ENCODE measurements at places on chromosomes 4 and X. TPM values are rescaled to one million over a fixed set of nuclear protein-coding genes. Genes with fewer than 3 reads are reported as not detected.

DNA sequence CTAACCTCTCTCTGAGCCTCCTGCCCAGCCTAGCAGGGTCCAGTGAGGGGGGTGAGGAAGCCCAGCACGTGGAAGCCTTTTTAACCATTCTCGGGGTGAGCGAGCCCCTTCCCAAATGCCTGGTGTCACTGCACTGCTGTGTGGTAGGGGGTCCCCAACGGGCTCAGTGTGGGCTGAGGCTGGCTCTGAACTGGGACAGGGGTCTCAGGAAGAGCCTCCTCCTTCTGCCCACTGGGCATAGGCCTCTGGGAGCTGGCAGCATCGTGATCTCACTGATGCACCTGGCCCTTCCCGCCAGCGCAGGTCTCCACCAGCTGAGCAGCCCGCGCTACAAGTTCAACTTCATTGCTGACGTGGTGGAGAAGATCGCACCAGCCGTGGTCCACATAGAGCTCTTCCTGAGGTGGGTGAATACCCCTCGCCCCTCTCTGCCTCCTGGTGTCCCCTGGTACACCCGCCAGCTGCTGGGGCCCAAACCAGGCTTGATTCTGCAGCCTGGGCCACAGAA is 12.6 kb downstream of the HTRA3 start:
- H3K4me3 ChIP-seq: no peak overlapping the region
- no peak for DNase-seq
- peaks cover 18% of the 10 kb centered on the region for H3K4me1 ChIP-seq
- H3K27ac ChIP-seq: no peak overlapping the region

DNA sequence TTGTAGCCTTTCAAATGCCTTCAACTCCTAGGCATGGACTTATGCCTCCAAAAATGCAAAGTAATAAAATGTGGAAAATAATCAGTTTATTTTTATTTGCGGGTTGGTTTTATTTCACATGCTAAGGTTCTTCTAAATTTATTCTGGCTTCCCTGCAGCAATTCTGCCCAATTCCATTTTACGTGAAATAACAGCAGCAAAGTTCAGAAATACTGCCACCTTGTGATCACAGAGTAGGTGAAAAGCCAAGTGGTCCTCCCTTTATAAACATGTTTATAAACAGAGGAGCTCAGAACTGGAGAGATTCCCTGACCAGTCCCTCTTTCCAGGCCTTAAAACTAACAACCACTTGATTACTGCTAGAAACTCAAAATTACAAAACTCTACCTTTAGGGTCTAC is 14.7 kb upstream of the DCHS2 start:
- DNase-seq: peak; percentile 13
- H3K36me3 ChIP-seq: no peaks in the 10 kb centered on the region
- no peaks in the 10 kb centered on the region for H3K4me1 ChIP-seq
- H3K4me3 ChIP-seq: no peak overlapping the region
- no peaks in the 10 kb centered on the region for H3K27me3 ChIP-seq

DNA sequence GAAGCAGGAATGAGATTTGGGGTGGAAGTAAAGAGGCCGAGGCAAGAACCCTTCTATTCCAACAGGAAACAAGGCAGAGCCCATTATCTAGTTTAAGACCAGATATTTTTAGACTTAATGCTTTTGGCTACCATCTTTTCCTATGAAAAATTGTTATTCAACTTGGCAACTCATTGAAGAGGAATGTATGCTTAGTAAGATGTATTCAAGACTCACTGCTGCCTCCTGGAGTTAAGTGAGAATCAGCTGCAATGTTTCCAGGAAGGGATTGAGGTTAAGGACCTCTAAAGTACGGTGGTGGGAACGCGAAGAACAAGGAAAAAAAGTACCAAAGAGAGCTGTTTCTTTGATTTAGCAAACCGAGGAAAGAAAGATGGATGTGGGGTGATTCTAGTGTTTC is 89.1 kb downstream of the RAPGEF2 start:
- no peak overlapping the region for H3K27ac ChIP-seq
- no peaks in the 10 kb centered on the region for H3K36me3 ChIP-seq
- peaks cover 2% of the 10 kb centered on the region for H3K4me1 ChIP-seq
- H3K27me3 ChIP-seq: no peaks in the 10 kb centered on the region
- no peak overlapping the region for H3K4me3 ChIP-seq

DNA sequence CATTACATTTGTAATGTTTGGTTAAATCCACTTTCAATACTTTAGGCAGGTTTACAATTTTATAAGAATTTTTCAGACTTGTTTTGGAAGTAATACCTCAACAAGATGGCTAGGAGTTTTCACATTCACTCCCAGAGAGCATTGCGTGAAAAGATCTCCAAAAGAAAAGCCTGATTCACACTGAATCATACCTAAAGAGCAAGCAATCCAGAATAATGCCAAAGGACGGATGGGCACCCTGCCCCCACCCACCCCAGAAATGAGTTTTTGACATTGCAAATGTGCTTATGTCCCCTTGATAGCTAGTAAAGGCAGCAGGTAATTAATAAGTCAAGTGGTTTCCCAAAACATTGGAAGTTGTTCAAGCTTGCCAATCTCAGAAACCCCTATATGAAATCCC is 557.7 kb upstream of the TENM3 start:
- H3K4me3 ChIP-seq: no peak overlapping the region
- no peaks in the 10 kb centered on the region for H3K27me3 ChIP-seq
- H3K27ac ChIP-seq: peak overlapping the region; percentile 59
- H3K36me3 ChIP-seq: no peaks in the 10 kb centered on the region

DNA sequence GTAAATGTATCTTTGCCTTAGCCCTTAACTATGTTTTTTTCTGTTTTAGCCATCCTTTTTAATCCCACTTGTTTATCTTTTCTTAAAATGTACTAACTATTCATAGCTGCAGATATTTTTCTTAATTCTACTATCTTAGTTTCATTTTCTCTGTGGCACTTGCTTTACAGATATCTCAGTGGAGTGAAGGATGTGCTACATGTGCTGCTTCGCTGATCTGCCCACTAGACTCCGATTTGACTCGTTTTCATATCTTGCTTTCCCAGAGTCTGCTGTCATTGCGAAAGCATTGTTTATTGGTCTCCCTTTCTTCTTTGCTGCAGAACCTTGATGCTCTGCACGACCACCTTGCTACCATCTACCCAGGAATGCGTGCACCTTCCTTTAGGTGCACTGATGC is 30.6 kb downstream of the GUCY1B1 start:
- H3K27ac ChIP-seq: no peak overlapping the region
- H3K27me3 ChIP-seq: no peaks in the 10 kb centered on the region
- no peak for DNase-seq
- no peaks in the 10 kb centered on the region for H3K36me3 ChIP-seq
- H3K4me3 ChIP-seq: no peak overlapping the region

DNA sequence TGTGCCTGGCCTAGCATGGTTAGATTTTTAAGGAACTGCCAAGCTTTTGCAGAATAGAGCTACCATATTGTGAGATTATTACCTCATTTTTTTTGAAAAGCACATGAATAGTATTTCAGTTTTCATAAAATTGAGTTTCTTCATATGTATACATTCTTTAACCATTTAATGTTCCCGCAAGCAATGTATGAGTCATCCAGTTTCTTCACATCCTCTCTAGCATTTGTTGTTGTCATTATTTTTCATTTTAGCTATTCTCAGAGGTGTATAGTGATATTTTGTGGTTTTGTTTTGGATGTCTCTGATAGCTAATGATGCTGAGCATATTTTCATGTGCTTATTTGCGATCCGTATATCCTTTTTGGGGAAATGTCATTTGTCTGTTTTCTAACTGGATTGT is 74.9 kb downstream of the GLUD2 start:
- H3K4me1 ChIP-seq: no peaks in the 10 kb centered on the region
- H3K4me3 ChIP-seq: no peak overlapping the region
- H3K36me3 ChIP-seq: no peaks in the 10 kb centered on the region
- no peak overlapping the region for H3K27ac ChIP-seq
- no peaks in the 10 kb centered on the region for H3K27me3 ChIP-seq

DNA sequence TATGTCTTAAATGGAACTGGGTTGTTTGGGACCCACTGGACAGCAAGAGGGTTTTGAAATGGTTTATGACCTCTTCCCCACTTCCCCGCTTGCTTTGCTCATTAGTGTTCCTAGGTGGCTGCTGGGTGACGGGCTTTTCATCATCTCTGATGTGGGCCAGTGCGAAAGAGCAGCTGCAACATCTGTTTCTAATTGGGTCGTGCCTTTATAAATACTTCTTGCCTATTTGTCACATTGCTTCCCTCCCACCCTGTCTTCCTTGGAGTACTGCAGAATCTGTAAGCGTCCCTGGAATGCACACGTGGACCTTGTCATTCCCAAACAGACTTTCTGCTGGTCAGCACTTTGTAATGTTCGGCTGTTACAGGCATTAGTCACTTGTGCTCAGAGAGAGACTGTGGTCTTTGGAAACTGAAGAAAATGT is 35.2 kb downstream of the SEPTIN11 start:
- peaks cover 3% of the 10 kb centered on the region for H3K36me3 ChIP-seq
- DNase-seq: peak; percentile 100
- H3K27me3 ChIP-seq: no peaks in the 10 kb centered on the region

GRCh38 chrX:74931214-74931613 is 6.0 kb upstream of the NEXMIF start:
- H3K36me3 ChIP-seq: no peaks in the 10 kb centered on the region
- peaks cover 2% of the 10 kb centered on the region for H3K27me3 ChIP-seq
- H3K4me3 ChIP-seq: no peak overlapping the region
- no peak for DNase-seq

DNA sequence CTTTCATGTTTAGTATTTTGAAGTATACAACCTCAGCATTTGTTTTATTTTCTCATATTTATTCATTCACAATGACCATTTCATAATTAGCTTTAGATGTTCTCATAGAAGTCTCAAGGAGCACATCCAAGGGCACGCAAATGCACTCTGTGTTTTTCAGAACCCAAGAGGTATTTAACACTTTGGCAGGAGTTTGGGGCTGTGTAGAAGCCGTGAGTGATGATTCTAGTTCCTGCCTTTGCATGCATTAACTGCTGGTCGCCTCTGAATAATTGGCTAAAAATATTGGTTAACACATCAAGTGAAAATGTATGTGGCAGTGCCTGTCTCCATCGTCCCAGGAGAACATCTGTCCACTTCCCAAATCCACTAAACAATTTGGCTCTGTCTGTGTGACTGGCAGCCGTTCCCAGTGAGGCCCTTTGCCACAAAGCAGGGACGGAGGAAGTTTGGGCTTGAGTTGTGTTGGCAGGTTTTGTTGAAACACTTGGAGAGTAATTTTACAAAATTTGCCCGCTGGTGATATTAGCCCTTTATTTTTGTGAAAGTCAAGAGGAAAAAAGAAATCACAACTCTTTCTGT is 730.7 kb upstream of the SLIT2 start:
- no peak for DNase-seq
- H3K27me3 ChIP-seq: no peaks in the 10 kb centered on the region
- no peak overlapping the region for H3K27ac ChIP-seq
- no peaks in the 10 kb centered on the region for H3K36me3 ChIP-seq
- no peaks in the 10 kb centered on the region for H3K4me1 ChIP-seq
- no peak overlapping the region for H3K4me3 ChIP-seq

DNA sequence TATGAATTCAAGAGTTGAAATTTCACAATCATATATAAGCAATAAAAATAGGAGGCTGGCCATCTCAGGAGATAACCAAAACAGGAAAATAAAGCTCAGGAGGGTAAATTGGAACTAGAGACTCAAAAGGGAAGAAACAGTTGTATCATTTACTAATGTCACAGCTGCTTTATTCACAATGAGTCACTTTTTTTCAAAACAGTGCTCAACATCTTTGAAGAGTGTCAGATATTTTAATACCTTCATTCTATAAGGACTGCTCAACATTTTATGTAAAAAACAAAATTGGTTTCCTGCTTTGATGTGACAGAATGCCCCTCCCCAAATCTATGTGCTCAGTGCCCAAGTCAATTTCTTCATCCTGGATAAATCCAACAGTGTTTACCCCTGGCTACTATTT is 97.7 kb downstream of the DDX60 start:
- H3K27me3 ChIP-seq: no peaks in the 10 kb centered on the region
- DNase-seq: peak; percentile 30
- no peak overlapping the region for H3K4me3 ChIP-seq
- peaks cover 1% of the 10 kb centered on the region for H3K4me1 ChIP-seq
- no peak overlapping the region for H3K27ac ChIP-seq

GRCh38 chrX:47649781-47650163 is 591 bp downstream of the ELK1 start:
- no peak for DNase-seq
- H3K4me3 ChIP-seq: peak overlapping the region; percentile 88
- peaks cover 2% of the 10 kb centered on the region for H3K36me3 ChIP-seq
- peak overlapping the region; percentile 84 for H3K27ac ChIP-seq

GRCh38 chr4:5757536-5757935 is 46.5 kb downstream of the EVC start:
- no peak overlapping the region for H3K4me3 ChIP-seq
- DNase-seq: no peak
- no peak overlapping the region for H3K27ac ChIP-seq

DNA sequence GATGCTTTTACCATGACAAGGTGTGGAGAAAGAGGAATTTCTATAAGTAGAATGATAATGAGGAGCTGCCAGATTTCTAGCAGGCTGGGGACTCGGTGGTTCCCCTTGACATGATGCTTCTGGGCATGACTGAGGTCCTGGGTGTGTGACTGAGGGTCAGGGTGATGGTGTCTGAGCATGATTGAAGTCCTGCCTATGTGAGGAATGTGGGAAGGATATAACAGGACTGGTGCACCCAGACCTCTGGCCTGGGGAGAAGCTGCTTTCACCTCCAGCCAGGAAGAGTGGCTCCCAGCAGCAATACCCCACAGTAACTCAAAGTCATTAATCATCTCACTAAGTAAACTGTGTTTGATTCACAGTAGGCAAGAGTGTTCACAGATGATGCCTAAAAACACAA is 17.4 kb downstream of the SORBS2 start:
- H3K4me3 ChIP-seq: no peak overlapping the region
- no peak for DNase-seq

DNA sequence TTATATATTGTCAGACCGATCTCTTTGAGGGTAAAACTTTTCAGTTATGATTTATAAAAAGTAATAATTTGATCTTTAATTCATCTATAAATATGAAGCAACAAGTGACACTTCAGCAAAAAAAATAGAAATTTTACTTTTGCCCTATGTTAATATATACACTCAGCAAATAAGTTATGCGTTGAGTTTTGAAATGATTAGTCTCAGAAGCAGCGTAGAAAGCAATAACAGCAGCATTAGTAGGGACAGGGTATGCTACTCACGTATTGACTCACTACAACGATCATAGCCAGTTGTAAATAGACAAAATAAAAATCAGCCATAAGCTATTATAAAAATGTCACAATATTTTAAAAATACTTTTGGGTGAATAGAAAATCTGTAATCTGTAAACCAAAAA is 1229.2 kb downstream of the ADGRL3 start:
- no peak for DNase-seq
- H3K27ac ChIP-seq: no peak overlapping the region
- H3K27me3 ChIP-seq: no peaks in the 10 kb centered on the region

DNA sequence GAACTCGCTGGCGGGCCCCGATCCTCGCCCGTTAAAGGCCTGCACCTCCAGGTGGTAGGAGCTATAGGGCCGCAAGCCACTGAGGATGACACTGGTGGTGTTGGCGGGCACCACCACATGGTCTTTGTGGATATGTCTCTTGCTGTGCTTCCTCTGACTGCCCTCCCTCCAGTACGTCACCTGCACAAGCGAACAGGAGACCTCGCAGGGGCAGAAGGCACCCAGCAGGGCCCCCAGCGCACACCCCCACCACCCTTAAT is 20.7 kb downstream of the L1CAM start:
- no peak overlapping the region for H3K27ac ChIP-seq
- DNase-seq: no peak
- H3K4me1 ChIP-seq: no peaks in the 10 kb centered on the region
- H3K4me3 ChIP-seq: no peak overlapping the region

Gene AFM
- total RNA-seq: not detected

Gene MAMLD1
- 1.4 TPM for total RNA-seq

Gene CFI
- 0.28 TPM for total RNA-seq

Gene NPNT
- total RNA-seq: not detected

Measured in IMR-90 (cell line).